ENCODE measurements at places on chromosomes 3 and 15.

GRCh38 chr15:31387479-31388118 is 61.0 kb downstream of the KLF13 start:
- DNase-seq, result no peak

DNA sequence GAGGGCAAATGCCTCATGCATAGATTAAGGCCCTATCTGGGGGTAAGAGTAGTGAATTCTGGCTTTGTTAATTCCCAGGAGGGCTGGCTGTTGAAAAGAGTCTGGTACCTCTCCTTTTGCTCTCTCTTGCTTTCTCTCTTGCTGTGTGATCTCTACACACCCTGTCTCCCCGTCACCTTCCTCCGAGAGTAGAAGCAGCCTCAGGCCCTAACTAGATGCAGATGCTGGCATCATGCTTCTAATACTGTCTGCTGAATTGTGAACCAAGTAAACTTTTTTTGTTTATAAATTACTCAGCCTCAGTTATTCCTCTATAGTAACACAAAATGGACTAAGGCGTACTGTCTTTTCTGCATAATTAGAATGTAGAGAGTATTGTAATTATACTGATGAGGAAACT is 908.1 kb downstream of the DIPK2A start:
- DNase-seq, result no peak

GRCh38 chr15:33912326-33912725 is 56.0 kb upstream of the CHRM5 start:
- DNase-seq, result no peak

GRCh38 chr3:169083163-169083562 is 580.3 kb downstream of the MECOM start:
- no peak for DNase-seq
